ENCODE measurements at places on chromosomes 12 and 14. TPM values are rescaled to one million over a fixed set of nuclear protein-coding genes. Genes with fewer than 3 reads are reported as not detected.
A peak's percentile ranks its signal among the peaks of the same experiment; 100 is the strongest.

DNA sequence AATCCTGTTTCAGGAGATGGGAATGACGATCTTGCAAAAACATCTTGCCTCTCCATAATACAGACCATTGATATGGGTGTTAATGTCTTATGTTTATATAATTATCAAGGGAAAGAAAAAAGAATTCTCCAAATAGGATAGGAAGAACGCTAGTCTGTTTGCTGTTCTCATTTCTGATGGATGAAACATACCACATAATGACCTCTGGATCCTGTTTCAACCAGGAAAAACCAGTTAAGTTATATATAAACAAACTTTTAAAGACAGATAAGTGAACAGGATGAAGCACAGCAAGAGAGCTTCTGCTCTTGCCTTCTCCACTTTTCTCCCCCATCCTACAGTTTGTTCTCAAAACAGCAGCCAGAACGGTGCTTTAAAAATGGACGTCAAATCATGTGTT, 27.8 kb downstream of the COQ6 start:
- no peak for DNase-seq

DNA sequence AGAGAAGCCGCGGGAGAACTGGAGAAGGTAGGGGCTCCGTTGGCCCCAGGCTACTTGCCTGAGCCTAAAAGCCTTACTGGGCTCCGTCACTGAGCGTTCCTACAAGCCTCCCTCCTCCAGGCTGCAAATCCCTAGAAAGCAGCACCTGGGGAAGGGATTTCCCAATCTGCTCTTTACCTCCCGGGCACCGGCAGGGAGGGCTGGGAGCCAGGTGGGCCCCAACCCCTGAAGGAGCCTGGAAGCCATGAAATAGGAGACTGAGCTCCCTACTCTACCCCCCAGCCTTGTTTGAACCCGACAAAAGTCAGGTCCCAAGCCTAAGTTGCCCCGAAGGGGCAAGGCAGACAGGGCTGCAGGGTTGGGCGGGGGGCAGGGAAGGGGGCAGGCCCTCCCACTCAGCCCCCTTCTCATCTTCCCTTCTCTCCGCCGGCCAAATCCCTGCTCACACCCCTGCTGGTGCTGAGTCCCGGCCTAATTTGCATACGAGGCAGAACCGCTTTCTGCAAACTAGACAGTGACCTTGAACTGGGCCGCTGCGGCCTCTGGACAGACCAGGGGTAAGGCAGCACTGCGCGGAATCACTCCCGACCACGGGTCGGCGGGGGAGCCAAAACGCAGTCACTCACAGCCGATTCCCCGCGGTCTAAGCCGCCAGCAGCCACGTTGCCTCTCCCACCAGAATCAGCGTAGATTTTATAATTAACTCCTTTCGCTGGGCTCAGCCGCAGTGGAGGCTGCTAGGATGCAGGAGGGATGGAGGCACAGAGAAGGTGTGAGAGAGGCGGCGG, 3.7 kb upstream of the HOXC12 start:
- peak; percentile 49 for DNase-seq

DNA sequence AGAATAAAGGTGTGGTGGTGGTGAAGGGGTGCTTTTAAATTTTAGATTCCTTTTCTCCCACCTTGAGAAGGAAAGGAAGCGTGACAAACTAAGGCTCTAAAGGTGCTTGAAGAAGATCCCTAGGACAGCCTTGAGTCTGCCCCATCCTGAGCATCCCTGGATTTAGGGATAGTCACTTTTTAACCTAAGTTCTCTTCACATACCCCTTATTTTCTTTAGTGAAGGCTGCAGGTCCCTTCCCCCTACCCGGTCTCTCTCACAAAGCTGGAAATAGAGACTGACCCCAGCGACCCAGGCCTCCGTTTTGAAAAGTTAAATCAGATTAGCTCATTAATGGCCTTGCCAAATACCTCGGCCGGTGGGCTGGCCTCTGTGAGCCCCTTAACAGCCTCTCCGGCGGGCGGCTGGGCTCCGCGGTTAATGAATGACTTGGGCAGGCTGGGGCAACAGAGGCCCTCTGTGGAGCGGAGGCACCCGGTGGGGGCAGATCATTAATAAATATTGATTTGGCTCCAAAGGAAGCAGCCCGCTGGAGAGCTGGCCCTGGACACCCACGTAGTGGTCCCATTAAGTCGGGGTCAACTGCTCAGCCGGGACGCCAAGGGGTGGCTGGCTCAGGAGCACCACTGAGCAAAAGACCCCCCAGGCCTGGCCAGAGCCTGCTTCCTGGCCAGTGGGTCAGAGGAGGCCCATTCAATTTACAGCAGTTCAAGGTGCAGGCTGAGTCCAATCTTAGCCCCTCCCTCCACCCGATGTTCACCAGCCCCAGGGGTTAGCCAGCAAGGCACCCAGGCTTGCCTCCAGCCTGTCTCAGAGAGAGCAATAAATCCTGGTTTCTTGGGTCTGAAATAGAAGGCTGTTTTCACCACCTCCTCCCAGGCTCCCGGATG, 31.8 kb downstream of the PAH start:
- DNase-seq, result no peak

DNA sequence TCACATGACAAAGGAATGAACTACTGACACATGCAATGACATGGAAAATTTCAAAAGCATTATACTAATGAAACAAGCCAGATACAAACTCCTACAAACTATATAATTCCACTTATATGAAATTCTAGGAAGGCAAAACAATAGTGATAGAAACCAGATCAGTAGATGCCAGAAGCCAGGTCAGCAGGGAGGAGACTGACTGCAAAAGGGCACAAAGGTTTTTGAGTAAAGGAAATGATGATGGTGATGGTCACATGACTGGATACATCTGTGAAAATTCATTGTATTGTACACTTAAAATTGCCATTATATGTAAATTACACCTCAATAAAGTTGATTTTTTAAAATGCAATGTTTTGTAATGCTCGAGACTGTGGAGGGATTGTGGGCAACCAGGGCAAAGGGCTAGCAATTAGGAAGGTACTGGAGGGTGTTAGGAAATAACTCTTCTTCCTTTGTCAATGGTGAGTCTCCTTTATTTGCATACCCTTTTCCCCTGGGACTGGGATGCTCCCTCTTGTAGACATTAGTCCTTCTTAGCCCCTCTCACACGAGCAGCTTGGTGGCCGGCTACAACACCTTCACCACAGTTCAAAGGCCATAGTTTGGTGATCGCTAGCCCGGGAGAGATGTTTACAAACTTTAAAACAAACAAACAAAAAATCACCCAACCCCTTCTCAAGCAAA, 6.7 kb upstream of the PRPF40B start:
- DNase-seq, result no peak

Gene CRIP1
- 4.4 TPM for total RNA-seq

Gene HCAR1
- total RNA-seq, result 0.87 TPM

Gene COX8C
- total RNA-seq, result 39.1 TPM

Gene TAS2R10
- total RNA-seq, result 0.39 TPM

Gene ARHGAP5
- 161 TPM for total RNA-seq
